Natural killer cell (primary cell): ENCODE measurements at places on chromosomes 2 and 18. TPM values are rescaled to one million over a fixed set of nuclear protein-coding genes. Genes with fewer than 3 reads are reported as not detected.

CFAP210 gene
- total RNA-seq, result 1.5 TPM

GRHL1 gene
- 3.6 TPM for total RNA-seq

SIX3 gene
- total RNA-seq, result not detected

EXOC6B gene
- 17.2 TPM for total RNA-seq
